ENCODE measurements at places on chromosomes 7 and 10.
A peak's percentile ranks its signal among the peaks of the same experiment; 100 is the strongest.

DNA sequence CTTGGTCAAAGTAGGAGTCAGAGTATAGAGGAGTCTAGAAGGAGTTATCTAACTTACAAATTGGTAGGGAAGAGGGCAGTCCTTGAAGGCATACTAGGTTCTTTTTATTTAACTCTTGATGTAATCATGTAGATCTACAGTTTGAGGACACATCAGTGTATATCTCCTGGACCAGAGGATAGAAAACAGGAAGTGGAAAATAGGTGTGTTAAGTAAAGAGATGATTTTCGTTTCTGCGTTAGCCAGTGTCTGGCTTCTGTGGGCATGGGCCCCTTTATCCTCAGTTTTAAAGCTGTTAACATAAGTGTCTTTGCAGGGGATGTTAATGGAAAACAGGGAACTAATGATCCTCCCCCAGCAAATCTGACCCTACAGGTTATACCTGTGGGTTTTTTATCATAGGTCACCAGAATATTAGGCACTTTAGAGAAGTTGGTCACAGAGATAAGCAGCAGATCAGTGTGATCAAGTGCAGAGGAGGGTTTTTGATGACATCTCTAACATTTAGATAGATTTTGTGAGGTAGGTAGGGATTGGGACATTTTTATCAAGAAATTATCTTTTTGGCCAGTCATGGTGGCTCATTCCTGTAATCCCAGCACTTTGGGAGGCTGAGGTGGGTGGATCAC, 58.6 kb upstream of the PRSS1 start:
- no peak for DNase-seq

DNA sequence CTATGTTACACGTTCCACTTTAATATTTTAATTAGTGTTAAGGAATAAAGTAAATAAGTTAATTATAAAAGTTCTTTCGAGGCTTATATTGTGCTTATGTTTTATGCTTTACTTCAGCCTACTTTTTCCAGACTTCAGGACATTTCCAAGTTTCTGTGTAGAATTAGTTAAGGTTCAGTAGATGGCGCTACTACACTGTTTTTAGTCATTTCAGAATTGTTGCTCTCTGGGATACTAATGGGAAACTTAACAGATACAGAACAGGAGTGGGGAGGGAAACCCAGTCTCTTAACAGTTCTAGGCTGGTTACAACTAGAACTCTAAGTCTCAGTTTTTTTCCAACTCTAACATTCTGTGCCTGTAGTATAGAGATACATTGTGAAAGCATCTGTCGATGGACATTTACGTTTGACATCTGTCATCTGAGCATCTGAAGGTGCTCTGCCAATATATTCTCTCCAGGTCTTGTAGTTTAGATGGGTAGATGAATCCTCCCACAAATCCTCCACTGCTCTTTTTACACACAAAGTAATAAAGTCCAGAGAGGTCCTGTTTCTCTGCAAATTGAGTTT, 56.8 kb upstream of the FAM171A1 start:
- DNase-seq = no peak

- DNase-seq = no peak
Observed at GRCh38 chr10:75717126-75717916, 285.9 kb downstream of the LRMDA start.

DNA sequence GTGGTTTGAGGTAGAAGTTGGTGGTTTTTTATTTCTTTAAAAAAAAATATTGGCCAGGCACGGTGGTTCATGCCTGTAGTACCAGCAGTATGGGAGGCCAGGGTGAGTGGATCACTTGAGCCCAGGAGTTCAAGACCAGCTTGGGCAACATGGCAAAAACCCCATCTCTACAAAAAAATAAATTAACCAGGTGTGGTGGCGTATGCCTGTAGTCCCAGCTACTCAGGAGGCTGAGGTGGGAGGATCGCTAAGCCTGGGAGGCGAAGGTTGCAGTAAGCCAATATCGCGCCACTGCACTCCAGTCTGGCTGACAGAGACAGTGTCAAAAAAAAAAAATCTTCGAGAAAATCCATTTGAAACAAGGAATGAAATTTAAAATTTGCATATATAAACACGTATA, 1.1 kb downstream of the IL2RA start:
- no peak for DNase-seq

DNA sequence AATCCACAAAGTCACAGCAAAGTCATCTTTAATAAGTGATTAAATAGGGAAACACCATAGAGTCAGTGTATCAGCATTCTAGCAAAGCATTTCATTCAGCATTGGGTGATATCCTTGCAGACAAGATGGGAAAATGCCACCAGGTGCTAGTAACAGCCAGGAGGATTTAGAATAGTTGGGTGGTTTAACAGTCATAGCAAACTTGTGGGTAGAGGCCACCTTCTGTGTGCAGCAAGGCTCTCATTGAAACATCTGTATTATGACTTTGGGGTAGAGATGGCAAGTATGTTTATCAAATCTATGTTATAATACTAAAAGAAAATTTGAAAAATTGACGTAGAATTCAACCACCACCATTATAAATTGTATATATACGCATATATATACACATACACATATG, 26.4 kb upstream of the ADO start:
- DNase-seq = no peak

DNA sequence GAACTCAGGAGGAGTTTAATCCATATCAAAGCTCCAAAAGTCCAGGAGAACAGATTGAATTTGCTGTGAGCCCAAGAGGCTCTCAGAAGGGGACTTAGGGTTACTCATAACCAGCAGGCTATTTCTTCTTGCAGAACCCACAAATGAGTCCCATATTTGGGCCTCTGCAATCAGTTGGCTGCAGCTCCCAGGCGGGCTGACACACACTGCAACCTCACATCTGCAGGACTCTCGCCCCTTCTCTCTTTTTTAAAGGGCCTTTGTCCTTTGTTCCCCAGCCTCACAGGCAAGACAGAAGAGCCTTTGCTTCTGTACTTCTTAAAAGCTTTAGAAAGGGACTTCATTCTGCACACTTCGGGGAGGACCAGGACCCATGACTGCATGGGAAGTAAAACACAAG, 26.7 kb downstream of the CREB3L2 start:
- DNase-seq = no peak

- DNase-seq = no peak
Observed at GRCh38 chr10:11387044-11387443, 224.4 kb downstream of the USP6NL start.

DNA sequence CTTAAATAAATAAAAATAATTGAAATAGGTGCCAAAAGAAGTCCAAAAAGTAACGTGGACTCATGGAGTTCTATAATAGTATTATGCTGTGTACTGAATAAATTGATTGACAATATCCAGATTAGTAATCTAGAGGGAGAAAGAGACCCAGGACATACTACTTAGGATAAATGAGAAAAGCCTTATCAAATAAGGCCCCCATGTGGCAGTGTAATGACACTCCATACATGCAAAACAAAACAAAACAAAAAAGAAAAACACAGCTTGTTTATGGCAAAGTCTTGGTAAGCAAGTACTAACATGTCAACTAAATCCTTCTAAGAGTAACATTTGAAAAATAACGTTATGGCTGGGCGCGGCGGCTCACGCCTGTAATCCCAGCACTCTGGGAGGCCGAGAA, 3.6 kb upstream of the RUNDC3B start:
- DNase-seq = no peak

- DNase-seq = no peak
Observed at GRCh38 chr10:50326757-50327701, 75.7 kb upstream of the ASAH2 start.

DNA sequence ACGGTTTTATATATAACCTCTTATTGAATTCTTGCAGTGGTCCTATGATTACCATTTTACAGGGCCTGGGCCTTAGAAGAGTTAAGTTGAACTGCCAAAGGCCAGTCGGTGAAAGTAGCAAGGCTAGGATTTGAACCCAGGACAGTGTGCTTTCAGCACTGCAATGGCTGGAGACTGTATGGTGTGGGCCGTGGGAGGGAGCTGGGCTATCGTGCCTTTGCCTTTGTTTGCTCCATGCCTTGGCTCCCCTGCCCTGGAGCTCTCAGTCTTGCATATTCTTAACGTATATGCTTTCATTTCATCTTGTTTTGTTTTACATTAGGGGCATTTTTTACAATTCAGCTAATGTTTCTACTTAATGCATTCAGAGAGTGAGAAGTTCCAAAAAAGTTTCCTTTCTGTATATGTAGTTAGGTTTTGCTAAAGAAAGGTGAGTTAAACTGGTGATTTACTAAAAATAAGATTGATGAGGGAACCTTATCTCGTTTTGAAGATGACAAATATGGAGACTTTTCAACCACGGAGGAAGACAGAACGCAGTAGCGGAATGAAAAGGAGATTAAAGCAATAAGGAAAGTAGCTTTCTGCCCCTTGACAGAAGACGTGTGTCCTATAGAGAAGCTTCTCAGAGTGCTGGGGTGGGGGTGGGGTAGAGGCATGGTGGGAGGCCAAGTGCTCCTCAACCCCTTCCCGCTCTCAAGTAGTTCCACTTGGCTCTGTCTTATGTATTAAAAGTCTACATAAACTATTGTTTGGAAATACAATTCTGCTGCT, 82.5 kb downstream of the RTKN2 start:
- DNase-seq = no peak

- no peak for DNase-seq
Observed at GRCh38 chr7:81267508-81267907, 348.7 kb upstream of the SEMA3C start.

GRCh38 chr10:75764974-75765788, 333.8 kb downstream of the LRMDA start:
- no peak for DNase-seq

GRCh38 chr10:87722716-87723115, 63.0 kb downstream of the PAPSS2 start:
- no peak for DNase-seq

- DNase-seq = no peak
Observed at GRCh38 chr10:25175527-25176420, 973 bp downstream of the GPR158 start.

DNA sequence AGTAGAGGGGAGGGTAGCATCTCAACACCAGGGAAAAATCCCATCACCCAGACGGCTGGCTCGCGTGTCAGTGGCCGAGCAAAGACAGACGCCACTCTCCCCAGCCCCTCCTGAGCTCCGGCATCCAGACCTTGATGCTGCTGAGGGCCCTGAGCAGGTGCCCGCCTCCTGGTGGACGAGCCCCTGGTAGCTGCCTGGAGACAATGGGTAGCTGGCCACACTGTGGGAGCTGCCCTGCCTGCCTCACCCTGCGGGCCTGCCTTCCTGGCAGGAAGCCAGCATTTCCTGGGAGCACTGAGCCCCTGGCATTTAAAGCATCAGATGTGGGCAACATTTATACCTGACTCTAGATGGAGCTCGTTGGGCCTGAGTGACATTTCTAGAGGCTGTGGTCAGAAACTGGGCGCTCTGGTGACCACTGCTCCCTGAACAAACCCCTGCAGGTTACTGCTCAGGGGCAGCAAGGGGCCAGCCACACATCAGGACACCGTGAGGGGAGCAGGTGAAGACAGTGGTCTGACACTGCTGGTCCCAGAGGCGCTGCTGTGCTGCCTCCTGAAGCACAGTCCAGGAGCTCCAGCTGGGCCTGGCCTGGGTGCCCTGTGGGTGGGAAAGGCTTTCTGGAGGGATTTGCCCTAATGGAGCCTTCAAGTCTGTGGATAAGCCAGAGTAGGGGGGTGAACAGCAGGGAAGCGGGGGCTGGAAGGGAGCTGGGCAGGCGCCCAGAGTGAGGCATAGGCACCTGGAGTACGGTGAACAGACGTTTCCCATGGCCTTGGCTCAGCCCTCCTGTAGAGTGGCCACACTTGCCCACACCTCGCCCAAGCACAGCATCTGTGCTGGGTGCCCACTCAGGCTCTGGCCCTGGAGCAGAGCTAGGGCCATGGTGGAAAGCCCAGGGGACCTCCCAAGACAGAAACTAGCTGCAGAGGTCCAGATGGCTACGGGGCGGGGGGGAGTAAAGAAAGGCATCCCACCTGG, 138.7 kb downstream of the MAPK8 start:
- peak; percentile 60 for DNase-seq

DNA sequence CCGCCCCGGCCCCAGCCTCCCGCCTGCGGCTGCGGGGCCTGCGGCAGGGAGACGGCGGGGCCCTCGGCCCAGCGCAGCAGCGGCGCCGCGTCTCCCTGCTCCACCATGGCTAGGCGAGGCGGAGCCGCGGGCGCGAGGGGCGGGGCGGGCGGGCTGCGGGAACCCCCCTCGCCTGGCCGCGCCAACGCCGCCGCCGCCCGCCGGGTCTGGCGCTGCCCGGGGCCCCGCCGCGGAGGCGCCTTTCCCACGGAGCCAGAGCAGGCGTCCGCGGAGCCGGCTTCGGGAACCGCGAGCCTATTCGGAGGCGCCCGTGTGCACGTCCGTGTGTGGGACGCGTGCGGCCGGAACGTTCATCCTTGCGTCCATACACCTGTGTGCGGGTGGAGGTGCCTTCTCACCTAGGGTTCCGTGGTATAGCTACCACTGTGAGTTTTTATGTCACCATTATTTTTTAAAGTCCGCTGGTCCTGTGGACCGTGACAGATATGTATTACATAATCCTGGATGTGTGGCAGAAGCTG, at the start of gene DENND11:
Gene DENND11 (minus strand): TSS at position 120 of the 521 bp plus-strand sequence. CDS start 13 bp downstream, at position 107.
- DNase-seq = no peak

DNA sequence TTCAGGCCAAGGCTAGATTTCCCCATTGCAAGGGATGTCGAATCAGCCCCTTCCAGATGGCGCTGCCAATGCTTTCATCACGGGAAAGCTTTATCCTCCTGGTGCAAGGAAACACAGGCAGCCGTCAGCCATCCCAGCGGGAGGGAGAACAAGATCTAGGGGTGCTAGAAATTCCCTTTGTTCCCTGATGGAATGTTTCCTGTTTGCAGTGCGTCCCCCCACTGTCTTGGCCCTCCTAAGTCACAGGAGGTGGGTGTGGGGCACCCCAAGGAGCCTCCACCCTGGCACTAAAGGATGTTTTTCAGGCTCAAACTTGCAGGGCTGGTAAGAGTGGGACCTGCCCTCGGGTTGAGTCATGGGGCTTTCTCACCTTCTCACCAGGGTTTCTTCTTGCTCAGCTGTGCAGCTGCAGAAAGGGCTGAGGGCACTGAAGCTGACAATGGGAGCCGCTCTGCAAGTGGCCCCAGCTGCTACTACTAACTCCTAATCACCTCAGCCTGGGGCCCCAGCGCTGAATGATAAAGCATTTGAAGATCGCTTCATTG, 103.6 kb downstream of the PRPF18 start:
- peak; percentile 74 for DNase-seq

- no peak for DNase-seq
Observed at GRCh38 chr10:51629934-51630639, 69.3 kb downstream of the CSTF2T start.

GRCh38 chr10:12782537-12782936, 219.0 kb downstream of the CCDC3 start:
- DNase-seq = no peak

DNA sequence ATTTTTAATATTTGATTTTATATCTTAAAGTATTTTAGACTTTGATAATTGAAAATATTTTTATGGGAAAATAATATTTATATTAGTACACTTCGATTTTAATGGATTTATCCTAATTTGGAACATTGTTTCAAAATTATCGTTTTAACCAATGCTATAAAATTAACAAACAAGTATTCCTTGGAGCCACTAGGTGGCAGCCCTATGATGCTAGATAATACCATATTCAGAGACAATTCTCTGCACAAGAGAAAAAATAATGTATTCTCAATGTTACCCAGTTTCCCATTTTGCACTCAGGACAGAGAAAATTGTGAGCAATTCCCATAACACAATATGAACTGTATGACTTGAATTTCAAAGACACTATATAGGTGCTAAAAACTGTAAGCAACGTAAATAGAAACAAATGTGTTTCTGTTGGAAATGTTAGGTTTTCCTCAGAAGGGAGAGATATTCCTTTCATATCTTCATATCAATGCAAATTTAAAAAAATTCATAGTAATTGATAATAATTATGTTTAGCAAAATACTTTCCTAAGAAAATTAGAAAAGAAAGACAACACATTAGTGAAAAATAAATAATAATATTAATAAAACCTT, 237.8 kb downstream of the SEMA3E start:
- no peak for DNase-seq

Measured in RWPE2 (cell line).